ENCODE measurements at places on chromosomes 12 and 14.

DNA sequence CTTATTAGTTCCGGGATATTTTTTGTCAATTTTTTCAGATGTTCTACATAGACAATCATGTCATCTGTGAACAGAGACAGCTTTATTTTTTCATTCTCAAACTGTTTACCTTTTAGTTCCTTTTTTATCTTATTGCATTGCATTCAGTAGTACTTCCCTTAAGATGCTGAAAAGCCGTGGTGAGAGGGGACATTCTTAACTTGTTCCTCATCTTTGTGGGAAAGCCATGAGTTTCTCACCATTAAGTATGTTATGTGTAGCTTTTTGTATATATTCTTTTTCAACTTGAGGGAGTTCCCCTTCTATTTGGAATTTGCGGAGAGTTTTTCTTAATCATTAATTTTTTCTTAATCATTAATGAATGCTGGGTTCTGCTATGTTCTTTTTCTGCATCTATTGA lies 1727.1 kb upstream of the SEL1L start:
- DNase-seq, result no peak

GRCh38 chr12:108254517-108255251 lies 84.4 kb downstream of the CMKLR1 start:
- no peak for DNase-seq

DNA sequence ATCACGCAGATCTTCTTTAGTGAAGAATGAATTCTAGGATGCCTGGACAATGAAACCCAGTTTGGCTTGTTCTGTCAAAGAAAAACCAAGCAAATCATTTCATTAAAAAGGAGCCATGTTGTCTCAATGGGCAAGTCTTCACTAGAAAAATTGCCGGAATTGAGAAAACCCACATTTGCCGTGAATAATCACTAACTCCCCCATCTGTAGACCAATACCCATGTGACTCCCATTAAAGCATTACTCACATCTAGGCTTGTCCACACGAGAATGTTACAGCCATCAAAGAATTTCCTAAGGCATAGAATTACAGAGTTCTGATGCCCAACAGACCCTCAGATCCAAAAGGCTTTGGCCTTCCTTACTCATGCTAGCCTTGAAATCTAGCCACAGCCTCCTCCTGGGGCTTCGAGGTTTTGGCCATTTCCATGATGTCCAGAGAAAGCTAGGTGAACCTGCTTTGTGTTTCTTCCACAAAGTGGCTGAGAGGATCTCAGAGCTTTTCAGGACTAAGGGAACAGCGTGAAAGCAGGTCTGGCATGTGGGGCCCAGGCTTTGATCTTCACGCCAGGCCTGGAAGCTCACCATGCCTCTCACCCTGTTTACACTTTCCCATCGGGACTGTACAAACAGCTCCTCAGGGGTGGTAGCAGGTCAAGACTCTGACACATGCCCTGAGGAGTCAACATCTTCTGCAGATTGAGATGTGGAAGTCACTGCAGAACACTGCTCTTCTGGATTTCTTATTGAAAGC lies 12.1 kb downstream of the SLC7A8 start:
- DNase-seq, result no peak

GRCh38 chr12:53478865-53479264 lies 20.4 kb downstream of the MAP3K12 start:
- no peak for DNase-seq

DNA sequence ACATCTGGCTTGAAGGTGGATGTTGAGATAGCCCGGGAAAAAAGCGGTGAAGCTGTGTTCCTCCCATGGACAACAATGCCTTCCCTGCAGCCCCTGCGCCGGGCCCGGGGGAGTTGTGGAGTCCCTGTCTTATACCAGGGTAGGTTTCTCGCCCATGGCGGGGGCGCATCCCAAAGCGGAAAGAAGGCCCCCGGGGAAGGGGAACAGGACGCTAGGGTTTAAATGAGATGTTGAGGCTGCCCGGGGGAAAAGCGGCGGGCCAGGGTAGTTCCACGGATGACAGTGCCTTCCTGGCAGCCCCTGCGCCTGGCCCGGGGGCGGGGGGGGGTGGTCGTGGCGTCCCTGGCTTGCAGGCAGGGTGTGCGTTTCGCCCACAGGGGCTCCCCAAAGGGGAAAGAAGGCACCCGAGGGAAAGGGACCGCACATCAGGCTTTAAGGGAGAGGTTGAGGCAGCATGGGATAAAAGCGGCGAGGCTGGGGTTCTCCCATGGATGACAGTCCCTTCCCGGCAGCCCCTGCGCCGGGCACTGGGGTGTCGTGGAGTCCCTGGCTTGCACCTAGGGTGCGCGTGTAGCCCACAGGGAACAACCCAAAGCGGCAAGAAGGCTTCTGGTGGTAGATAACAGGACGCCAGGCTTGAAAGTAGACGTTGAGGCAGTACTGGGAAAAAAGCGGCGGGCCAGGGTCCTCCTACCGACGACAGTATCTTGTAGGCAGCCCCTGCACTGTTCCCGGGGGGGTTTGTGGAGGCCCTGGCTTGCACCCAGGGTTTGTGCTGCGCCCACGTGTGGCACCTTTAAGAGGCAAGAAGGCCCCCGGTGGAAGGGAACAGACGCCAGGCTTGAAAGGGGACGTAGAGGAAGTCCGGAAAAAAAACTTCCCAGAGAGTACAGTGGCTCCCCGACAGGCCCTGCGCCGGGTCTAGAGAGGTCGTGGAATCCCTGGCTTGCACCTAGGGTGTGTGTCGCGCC lies 160.8 kb upstream of the ALG10B start:
- DNase-seq, result no peak
